Stimulated activated CD8-positive, alpha-beta memory T cell treated with anti-CD3 and anti-CD28 coated beads, Interleukin-15, amount 100 ng/mL, for 1 hour (primary cell): ENCODE measurements at places on chromosomes 16 and 17.

DNA sequence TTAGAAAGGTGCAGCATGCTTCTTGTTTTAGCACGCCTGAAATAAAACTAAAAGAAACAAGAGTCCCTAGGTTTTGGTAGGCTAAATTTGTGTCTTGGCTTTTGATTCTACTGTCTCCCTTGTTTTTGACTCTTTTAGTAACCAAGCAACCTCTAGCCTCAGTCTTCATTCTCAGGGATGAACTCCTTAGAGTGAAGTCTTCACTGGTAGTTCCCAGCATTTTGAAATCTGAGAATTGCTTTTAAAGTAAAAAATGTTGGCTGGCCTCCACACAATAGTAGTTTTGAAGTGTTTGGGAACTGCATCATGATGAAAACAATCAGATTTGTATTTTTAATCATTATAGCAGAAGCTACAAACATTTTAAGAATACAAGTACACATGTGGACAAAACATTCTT, 6.1 kb upstream of the CDR2 start:
- DNase-seq = no peak

- DNase-seq = no peak
These were observed 832.3 kb upstream of the GOT2 start for GRCh38 chr16:59566446-59566845.

DNA sequence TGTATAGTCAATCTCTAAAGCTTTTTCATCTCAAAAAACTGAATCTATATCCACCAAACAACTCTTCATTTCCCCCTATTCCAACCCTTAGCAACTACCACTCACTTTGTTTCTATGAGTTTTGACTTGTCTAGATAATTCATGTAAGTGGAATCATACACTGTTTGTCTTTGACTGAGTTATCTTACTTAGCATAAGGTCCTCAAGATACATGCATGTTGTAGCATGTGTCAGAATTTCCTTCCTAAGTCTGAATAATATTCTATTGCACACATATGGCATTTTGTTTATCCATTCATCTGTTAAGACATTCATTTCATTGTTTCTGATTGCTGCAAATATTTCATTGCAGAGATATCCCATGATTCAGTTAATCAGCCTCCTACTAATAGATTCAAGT, 72.2 kb downstream of the SSH2 start:
- no peak for DNase-seq

DNA sequence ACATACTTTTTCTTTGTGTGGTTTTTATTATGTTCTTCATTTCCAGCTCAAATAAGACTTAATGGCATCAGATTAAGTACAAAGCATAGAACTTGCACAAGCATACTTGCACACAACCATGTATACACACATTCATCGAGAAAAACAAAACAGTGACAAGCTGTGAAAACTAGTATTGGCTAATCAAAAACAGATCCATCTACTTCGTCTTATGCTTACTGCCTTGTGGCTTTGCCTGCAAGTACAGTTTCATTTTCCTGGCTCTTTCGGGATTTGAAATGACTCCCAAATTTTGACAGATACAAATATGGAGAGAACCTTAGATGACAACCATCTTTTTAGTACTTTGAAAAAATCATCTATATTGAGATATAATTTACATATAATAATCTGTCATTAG, 338.3 kb downstream of the BCAS3 start:
- no peak for DNase-seq

GRCh38 chr16:86533076-86533475, 22.0 kb downstream of the MTHFSD start:
- DNase-seq = no peak

DNA sequence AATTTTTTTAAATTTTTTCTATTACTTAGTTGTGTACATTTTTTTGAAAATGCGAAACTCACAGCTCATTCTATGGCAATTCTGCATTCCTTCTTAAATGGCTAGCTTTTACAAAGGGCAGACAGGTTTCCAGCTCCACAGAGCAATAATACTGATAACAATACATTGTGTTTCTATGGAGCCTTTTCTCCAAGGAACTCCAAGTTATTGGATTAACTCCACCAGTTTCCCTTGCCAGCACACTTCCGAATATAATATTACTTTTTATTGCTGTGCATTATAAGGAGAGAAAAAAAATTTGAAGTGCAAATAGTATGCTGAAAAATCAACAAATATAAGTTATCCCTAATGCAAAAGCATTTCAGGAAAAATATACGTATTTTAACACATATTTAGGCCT, 127.5 kb upstream of the PSMD7 start:
- no peak for DNase-seq

DNA sequence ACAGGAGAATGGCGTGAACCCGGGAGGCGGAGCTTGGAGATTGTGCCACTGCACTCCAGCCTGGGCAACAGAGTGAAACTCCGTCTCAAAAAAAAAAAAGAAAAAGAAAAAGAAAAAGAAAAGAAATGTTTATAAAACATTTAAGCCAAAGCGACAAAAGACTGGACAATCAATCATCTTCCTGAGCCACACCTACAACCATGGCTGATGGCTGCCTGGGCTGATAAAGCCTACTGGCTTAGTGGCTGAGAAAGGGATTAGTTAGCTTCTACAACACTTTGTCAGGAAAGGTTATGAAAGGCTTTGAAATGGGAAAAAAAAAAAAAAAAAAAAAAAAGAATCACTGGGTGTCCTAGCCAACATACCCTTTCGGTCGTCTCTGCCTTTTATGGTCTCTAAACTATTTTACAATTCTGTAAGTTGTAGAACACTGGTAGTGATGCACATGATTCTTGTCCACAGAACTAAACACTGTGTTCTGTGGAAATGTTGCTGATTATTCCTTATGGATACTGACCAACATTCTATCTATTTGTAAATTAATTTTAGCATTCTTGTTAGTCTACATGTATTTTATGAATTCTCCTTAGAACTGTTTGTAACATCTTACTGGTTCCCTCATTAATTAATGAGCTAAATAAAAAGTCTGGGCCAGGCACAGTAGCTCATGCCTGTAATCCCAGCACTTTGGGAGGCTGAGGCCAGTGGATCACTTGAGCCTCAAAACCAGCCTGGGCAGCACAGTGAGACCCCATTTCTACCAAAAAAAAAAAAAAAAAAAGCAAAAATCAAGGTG, 45.5 kb downstream of the ZZEF1 start:
- DNase-seq = no peak

GRCh38 chr17:41338961-41339485, 11.6 kb downstream of the KRT33A start:
- no peak for DNase-seq

GRCh38 chr17:82086941-82087906, 10.8 kb downstream of the FASN start:
- DNase-seq = no peak

DNA sequence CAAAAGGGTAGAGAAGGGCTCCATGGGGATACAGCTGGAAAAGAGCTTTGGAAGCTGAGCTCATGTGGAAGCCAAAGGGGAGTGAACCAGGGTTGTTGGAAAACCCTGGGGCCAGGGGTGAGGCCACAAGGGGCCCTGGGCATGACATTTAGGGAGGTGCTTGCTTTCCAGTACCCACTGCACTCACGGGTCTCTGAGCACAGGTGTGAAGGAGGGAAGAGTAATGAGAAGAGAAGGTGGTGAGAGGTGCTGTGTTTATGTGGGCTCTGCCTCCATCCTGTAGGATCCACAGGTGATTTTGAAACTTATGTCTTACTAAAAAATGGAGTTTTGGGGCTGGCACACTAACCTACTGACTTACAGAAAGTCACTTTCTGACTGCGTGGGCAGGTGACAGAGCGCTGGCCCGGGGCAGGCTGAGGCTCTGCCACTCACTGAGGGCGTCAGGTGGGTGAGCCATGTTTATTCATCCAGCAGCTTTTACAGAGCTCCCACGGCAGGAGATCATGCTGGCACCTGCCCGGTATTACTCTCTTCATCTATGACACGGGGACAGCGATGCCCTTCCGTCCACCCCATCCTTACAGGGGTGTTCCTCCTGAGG, 18.9 kb downstream of the KSR1 start:
- no peak for DNase-seq

DNA sequence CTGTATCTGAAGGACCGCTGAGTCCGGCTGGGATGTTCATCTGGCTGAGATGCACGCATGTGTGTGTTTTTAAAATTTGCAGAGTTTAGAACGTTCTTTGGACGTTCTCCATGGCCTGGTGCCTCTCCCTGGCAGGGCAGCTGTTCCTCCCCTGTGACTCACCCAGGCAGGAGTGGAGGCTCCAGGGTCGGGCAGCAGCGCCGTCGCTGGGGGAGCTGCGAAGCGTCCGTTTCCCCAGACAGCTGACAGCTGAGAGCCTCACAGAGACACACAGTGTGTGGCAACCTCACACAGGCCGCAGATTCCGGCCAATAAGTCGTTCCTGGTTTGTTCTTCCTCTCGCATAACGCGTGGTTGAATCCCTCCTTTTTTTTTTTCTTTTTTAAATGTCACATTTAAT, 80.6 kb downstream of the OR1D5 start:
- no peak for DNase-seq

DNA sequence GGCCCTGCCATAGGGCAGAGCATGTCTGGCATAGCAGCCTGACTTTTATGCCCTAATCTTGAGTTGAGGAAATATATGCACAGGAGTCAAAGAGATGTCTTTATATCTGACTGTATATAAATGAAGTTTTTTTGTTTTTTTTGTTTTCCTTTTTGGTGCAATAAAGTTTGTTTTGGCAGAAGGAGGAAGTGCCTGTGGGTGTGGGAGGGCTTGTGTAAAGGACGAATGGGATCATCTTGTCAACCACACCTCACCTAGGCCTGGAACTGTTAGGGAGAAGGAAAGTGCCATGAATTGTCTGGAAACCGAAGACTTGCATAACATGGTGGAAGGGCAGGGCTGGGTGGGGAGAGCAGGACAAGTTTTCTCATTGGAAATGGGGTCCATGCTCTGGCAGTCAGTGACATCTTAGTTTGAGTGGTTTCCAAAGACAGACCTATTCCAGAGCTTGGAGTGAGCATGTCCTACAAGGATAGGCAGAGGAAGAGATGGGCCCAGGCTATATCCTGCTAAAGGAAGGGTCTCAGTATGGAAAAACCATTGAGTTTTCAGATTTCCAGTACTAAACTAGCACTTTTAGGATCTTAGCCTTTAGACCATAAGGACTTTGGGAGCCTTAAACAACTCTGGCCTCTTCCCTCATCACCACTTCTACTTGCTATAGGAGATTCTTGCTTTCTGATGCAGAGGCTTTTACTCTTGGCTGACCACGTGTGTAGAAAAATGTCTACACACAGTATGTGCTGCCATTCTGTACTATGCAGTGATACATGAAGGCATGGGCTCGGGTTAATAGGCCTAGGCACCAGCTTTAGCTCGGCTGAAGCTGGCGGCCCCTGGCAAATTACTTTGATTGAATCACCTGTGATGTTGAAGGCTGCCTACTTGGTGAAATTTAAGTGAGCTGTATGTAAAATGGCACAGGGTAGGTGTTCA, 15.5 kb downstream of the SNF8 start:
- no peak for DNase-seq

DNA sequence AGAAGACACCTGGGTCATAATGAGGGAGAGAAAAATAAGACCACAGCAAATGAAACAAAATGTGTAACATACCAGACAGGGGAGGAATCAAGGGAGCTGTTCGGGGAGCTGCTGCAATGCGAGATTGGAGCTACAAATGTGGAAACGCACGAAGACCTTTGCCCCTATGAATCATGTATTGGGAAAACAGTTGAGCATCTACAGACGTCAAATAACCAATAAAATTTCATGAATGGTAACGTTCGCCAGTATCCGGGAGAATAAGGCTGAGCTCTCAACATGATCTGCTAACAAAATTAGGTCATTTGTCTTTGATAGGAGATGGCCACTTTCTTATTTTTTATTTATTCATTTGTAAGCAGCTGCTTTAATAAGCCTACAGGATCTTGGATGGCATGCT, 486.2 kb upstream of the RBFOX1 start:
- DNase-seq = no peak

DNA sequence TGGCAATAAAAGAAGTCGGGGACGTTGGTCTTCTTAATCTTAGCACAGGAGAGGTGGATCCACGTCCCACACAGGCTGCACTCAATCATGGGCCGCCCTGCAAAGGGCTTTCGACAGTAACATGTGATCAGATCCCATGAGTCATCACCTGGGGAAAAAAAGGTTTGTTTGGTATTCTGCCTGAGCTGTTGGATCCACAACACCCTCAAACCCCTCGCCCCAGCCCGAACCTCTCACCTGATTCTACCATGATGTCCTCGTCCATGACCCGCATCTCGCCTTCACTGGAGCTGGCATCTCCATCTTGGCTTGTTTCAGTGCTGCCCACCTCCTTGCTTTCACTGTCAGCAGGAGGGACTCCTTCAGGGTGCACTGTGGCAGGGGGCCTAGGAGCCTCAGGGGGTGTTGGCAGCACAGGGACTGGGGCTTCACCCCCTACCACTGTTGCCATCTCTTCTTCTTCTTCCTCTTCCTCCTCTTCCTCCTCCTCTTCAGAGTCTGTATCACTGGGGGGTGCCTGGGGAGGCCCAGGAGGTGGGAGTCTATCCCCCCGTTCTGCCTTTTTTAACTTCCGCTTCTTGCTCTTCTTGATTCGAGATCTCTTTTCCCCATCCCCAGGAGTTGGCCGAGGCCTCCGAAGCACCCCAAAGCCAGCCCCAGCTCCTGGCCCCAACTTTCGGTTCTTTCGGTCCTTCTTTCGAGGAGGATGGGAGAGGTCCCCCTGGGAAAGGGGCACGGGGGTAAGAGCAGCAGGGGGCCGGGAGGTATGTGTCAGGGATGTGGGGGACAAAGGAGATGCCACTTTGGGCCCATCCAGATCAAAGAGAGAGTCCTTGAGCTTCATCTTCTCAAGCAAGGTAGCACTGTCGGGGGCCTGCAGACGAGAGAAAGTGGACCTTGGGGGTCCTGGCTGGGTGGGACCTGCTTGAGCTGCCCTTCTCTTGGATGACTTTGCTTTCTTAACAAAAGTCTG, 1.7 kb upstream of the DVL2 start:
- DNase-seq = no peak

GRCh38 chr17:55690105-55690508, 32.6 kb downstream of the TMEM100 start:
- no peak for DNase-seq

DNA sequence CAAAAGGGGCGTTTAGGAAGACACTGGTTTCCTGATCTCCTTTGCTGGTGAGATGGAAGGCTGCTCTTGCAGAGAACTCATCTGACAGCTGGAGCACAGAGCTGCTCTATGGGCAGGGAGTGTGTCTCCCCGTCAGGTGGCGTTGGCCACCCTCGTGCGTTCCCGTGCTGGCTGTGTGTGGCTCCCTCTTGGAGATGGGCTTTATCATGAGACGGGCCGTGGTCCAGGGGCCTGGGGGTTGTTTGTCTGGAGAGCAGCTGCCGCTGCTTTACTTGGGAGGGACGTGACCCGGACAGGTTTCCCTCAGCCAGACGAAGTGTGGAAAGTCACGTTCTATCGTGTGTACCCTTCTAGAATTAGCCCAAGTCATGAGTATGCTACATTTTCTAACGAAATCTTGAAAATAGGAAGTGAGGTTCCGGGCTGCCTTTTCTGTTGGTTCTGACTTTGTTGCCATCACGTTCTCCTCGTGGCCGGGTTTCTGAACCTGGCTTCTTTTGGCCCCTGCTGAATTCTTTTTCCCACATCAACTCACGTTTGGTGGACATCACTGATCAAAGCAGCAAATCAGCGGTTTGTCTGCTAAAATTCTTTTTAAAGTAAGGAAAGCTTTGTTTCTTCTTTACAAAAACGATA, 105.6 kb upstream of the CHMP6 start:
- DNase-seq = no peak

- no peak for DNase-seq
These were observed 21.6 kb downstream of the VASN start for GRCh38 chr16:4393240-4393600.
